ENCODE measurements at places on chromosomes 1 and 21.

DNA sequence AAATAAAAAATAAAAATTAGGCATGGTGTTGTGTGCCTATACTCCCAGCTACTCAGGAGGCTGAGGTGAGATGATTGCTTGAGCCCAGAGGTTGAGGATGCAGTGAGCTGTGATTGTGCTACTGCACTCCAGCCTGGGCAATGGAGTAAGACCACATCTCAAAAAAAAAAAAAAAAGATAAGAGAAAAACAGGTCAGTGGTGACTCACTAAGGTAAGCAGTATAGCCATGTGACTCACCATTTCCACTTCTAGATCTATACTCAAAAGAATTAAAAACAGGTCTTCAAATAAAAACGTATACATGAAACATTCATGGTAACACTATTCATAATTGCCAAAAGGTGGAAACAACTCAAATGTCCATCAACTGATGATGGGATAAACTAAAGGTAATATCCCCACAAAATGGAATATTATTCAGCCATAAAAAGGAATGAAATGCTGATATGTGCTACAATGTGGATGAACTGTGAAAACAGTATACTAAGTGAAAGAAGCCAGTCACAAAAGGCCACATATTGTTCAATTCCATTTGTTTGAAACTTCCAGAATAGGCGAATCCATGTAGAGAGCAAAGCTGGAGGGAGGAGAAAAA is 75.1 kb downstream of the ZNF281 start:
- no peak for DNase-seq

DNA sequence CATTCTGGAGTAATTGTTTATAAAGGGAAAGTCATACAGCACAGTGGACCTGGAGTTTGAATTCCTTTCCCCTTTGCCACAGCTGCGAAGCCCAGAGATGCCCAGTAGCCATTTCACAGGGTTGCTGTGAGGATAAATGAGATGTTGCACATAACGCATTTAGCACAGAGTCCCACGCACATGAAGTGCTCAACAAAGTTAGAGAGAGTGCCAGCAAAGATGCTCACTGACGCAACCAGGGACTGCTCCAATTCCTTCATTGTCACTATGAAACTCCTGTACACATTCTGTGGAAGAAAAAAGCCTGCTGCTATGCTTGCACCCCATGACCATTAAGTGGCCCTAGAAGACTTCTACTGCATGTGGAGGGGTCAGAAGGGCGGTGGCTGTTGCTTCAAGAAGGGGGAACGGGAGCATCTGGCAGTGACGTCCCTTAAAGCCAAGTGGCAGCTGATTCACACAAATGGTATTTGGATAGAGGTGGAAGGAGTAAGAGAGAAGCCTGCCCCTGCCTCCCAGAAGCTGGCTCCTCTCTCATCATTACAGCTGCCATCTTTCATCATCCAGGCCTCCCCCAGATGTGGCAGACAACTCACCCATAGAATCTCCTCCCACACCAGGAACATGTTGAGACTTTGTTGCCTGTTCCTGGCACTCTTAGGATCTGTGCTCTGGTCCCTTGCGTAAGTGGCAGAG is 26.5 kb upstream of the VAV3 start:
- DNase-seq = no peak

DNA sequence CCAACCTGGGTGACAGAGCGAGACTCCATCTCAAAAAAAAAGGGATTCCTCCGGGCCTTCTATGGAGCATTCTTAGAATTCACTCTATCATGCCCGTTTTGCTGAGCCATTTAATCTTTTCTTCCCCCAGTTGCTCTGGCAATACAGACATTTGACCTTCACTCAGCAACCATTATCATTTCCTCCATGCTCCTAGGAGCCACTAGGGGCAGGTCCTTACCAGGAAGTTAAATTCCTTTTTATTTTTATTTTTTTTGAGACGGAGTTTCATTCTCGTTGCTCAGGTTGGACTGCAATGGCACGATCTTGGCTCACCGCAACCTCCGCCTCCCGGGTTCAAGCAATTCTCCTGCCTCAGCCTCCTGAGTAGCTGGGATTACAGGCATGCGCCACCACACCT is 9.7 kb upstream of the CGN start:
- DNase-seq = no peak

DNA sequence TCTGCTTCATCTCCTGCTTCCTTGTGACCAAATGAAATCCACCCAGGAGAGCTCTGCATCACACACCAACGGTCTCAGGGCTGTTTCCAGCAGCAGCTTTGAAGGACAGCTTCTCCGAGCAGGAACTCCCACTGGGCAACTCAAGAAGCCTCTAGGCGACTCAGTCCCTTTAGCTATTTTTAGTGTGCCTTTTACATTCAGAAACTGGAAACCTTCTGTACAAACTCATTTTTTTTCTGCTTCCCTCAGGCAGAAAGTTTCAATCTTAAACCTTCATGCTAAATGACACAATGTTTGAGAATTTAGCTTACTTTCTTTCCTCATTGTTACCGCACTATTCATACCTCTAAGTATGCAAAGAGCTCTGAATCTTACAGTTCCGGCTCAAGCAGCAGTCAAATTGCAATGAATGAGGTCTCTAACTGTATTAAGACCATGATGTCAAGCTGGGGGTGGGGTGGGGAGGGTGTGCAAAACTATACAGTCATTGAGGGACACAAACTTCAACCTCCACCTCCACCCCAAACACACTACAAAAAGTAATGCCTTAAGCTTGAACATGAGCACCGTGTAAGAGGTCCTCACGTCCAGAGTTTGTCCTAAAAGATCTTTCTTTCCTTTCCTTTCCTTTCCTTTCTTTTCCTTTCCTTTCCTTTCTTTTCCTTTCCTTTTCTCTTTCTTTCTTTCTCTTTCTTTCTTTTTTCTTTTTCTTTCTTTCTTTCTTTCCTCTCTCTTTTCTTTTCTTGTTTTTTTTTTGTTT is 16.4 kb upstream of the TARBP1 start:
- no peak for DNase-seq

GRCh38 chr1:30423570-30423969 is 299.8 kb downstream of the MATN1 start:
- DNase-seq = no peak

DNA sequence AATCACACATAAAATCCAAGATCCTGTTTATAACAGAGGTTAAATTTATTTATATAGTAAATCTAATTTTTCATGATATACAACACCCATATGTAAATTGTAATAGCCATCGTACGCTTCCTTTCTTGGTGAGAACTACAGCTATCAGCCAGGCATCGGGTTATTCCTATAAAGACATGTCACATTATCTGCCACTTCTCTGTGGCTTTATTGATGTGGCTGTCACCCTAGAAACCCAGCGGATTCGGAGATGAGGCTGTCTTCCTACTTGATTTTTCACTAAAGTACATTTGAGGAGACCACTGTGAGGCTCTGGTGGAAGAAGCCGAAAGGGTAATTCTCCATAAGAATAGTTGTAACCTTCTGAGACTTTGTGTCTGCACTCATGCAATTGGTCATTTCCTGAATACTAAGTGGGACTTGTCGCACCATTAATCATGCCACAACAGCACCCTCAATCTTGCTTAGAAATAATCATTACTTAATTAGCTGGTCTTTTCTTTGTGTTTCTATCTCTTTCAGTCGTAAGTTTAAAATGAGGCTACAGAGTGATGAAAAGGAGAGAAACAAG is 106.0 kb downstream of the NTNG1 start:
- DNase-seq = no peak

GRCh38 chr1:230308039-230308438 is 118.1 kb downstream of the PGBD5 start:
- no peak for DNase-seq

DNA sequence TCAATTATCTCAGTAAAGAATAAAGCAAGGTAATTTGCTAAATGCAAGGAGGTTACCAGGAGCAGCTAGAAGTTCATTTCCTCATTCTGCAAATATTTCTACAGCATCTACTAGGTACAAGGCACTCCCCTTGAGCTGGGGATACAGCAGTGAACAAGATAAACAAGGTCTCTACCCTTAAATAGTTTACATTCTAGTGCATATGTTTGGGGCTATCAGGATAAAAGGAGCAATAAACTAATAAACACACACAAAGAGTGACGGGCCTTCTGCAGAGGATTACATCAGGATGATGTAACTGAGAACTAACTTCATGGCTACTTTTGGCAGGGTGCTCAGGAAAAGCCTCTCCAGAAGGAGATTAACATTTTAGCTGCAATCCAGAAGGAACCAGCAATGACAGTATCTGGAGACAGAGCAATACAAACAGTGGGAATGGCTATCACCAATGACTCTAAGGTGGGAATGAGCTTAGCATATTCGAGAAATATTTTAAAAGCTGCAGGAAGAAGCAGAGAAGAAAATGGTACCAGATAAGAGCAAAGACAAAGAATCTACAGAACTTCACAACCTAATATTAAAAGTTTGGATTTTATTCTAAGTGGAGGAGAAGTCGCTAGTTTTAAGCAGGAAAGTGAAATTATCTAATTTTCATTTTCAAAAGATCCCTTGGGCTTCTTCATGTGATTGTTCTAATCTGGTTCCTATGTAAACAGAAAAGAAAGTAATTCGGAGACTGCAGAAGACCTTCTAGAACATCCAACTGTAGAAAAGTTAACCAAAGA is 25.8 kb downstream of the TP53BP2 start:
- no peak for DNase-seq

- DNase-seq = no peak
These were observed 1155.1 kb upstream of the ADGRL2 start for GRCh38 chr1:80645621-80646020.

GRCh38 chr1:60974524-60975372 is 107.6 kb upstream of the NFIA start:
- no peak for DNase-seq

- DNase-seq = no peak
These were observed at the start of gene NLRP3 for GRCh38 chr1:247415423-247416361. Gene NLRP3 (plus strand): TSS chr1:247416173. CDS start chr1:247418801, 2,628 bp downstream.

DNA sequence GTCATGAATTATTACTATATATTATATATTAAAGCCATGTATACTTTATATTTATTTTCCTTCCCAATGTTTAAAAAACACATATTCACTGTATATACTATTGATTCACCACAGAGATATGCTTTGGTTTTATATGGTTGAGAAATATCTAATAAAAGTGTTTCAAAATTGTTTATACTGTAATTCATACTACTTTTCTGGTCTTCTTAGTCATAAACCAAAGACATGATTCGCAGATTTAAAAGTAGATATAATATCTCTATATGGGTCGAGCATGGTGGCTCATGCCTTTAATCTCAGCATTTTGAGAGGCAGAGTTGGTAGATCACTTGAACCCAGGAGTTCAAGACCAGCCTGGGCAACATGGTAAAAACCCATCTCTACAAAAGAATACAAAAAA is 738.4 kb downstream of the USP25 start:
- DNase-seq = no peak

GRCh38 chr1:184827600-184828368 is 73.1 kb upstream of the EDEM3 start:
- no peak for DNase-seq

- no peak for DNase-seq
These were observed 84.2 kb downstream of the RGL1 start for GRCh38 chr1:183889095-183889494.

DNA sequence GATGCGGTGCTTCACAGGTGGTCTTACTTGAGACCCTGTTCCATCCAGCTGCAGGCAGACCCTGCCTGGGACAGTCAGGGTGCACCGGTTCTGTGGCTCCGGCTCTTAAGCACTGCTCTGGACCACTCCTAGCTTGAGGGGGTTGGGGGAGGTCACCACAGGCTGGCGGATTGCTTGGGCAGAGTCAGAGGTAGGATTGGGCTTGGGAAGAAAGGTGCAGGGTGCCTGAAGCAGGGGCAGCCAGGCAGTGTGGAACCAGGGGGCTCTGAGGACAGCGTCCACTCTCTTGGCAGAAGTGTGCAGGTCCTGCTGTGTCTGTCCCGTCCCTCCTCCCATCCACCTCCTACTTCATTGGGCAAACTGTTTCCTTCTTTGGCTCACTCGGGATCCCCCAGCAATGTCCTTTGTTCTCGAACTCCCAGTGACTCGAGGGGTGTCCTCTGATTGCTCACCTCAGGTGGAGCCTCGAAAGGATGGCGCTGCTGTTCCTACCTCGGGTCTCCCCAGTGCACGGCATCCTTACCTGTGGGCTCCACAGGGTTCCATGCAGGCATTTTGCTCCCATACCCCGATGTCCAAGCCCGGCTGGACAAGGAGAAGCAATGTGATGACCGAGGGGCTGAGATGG is 1.7 kb downstream of the PDXK start:
- no peak for DNase-seq

- no peak for DNase-seq
These were observed 26.6 kb downstream of the TTC39A start for GRCh38 chr1:51303751-51304251.

- DNase-seq = no peak
These were observed 111.5 kb downstream of the CNIH3 start for GRCh38 chr1:224727351-224728289.

GRCh38 chr21:36661511-36662309 is 37.2 kb upstream of the SIM2 start:
- no peak for DNase-seq

DNA sequence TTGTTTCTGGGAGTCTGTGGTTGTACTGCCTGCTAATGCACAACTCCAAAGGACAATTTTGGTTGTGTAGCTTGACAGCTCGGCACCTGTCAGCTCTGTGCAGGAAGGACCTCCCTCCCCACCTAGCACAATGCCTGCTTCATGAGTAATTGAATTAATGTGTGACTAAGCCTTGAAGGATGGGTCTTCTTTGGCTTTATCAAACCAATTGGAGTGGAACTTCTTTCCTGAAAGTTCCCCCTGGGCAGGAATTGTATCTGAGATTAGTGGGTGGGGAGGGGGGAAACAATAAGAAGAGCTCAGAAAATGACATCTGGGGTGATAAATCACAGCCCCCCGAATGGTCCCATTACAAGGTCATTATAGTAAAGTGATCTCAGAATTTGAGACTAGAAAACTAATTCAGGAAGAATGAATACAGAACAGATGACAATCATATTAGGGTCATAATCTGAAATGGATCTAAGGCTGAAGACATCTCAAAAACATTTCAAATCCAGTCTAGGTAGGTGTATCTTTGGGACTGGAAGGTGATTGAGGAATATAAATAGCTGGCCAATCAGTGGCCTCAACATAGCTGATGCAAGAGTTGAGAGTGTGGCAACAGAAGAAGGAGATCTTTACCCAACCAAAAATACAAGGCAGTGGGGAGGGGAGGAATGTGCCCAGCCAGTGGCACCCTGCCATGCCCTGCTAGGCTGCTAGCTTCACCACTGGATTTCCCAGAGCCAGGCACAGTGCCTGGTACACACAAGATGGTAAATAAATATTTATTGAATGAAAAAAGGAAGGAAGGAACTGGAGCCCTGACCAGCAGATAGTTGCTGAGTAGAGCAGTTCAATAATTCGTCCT is 10.1 kb upstream of the SESN2 start:
- DNase-seq = no peak

DNA sequence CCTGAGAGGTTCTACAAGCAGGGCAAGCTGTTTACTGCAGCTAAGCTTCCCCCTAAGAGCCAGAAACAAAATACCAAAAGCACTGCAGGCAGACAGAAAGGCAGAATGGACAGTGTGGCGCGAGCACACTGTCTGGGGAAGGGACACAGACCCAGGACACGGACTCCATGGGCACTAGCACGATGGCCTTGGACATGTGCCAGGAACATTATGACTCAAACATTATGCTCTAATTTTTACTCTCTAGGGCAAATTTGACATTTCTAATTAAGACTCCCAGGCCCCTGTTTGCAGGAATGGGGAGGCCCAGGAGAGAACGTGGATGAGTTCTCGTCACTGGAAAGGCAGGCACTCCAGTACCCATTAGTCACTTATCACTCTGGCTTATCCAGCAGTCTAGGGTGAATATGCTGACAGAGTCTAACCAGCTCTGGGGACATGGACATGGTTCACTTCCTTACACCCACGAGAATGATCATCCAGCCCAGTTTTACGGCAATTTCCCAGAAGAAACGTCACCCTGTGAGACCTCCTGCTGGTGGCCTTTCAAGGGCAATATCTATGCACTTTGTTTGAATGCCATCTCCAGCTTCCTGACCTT is 45.1 kb downstream of the CAPN8 start:
- no peak for DNase-seq

Measured in stimulated activated CD8-positive, alpha-beta memory T cell treated with anti-CD3 and anti-CD28 coated beads, Interleukin-4, amount 100 ng/mL, for 4 hours (primary cell).